ENCODE measurements at places on chromosomes 11 and 22. TPM values are rescaled to one million over a fixed set of nuclear protein-coding genes. Genes with fewer than 3 reads are reported as not detected.

GRCh38 chr11:66906061-66906733 is 49.3 kb downstream of the LRFN4 start:
- no peak overlapping the region for H3K4me3 ChIP-seq
- no peaks in the 10 kb centered on the region for H3K36me3 ChIP-seq
- no peak overlapping the region for H3K27ac ChIP-seq
- H3K27me3 ChIP-seq, result no peaks in the 10 kb centered on the region
- no peaks in the 10 kb centered on the region for H3K4me1 ChIP-seq

ADAMTS15 gene
- 2.1 TPM for total RNA-seq

RIMBP3C gene
- 0.83 TPM for total RNA-seq

GRCh38 chr22:44369293-44369661 is 56.5 kb upstream of the SHISAL1 start:
- H3K4me3 ChIP-seq, result no peak overlapping the region
- DNase-seq, result no peak
- H3K36me3 ChIP-seq, result no peaks in the 10 kb centered on the region

GRCh38 chr11:35487532-35488078 is 37.8 kb downstream of the PAMR1 start:
- H3K36me3 ChIP-seq, result no peaks in the 10 kb centered on the region
- H3K27me3 ChIP-seq, result no peaks in the 10 kb centered on the region
- no peaks in the 10 kb centered on the region for H3K4me1 ChIP-seq
- DNase-seq, result no peak
- H3K4me3 ChIP-seq, result no peak overlapping the region
- no peak overlapping the region for H3K27ac ChIP-seq

FGF4 gene
- not detected for total RNA-seq

DNA sequence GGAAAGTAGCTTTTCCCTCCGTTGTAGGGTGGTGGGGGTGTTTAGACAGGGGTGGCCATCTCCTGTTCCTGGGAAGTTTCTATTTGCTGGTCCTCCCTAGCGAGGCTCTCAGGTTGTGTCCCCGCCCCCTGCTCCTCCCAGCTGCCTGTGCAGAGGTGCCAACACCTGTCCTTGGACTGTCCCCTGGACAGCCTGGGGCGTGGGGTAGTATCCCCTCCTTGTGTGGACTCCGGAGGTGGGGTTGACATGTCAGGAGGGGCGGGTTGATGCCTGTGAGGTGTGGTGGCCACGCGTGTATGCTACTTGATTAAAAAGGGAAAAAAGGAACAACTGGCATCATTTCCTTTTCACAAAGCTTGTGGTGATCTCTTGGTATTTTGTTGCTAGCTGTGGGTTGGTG is 14.3 kb upstream of the RANBP1 start:
- no peaks in the 10 kb centered on the region for H3K4me1 ChIP-seq
- DNase-seq, result no peak
- peaks cover 88% of the 10 kb centered on the region for H3K36me3 ChIP-seq
- no peaks in the 10 kb centered on the region for H3K27me3 ChIP-seq

DNA sequence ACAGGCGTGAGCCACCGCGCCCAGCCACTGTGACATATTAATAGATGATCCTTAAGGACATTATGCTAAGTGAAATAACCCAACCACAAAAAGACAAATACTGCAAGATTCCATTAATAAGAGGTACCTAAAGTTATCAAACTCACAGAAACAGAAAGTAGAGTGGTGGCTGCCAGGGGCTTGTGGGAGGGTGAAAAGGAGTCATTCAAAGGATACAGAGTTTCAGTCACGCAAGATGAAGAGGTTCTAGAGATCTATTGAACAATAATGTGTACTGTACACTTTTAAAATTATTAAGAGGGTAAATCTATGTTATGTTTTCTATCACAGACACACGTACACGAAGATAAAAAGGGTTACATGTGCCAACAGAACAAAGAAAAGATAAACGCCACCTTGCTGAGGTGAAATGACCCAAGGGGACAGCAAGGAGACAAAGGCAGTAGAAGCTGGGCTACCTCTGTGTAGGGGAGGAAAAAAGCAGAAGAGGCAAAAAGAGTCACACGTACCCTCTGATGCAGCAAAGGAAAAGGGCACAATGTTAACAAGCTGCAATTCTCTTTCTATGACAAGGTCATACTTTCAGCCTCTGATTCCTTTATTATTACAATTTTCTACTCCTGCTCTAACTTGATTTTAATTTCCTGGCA is 65.3 kb downstream of the AMBRA1 start:
- DNase-seq, result no peak
- H3K4me1 ChIP-seq, result no peaks in the 10 kb centered on the region
- H3K4me3 ChIP-seq, result no peak overlapping the region
- no peak overlapping the region for H3K27ac ChIP-seq

DNA sequence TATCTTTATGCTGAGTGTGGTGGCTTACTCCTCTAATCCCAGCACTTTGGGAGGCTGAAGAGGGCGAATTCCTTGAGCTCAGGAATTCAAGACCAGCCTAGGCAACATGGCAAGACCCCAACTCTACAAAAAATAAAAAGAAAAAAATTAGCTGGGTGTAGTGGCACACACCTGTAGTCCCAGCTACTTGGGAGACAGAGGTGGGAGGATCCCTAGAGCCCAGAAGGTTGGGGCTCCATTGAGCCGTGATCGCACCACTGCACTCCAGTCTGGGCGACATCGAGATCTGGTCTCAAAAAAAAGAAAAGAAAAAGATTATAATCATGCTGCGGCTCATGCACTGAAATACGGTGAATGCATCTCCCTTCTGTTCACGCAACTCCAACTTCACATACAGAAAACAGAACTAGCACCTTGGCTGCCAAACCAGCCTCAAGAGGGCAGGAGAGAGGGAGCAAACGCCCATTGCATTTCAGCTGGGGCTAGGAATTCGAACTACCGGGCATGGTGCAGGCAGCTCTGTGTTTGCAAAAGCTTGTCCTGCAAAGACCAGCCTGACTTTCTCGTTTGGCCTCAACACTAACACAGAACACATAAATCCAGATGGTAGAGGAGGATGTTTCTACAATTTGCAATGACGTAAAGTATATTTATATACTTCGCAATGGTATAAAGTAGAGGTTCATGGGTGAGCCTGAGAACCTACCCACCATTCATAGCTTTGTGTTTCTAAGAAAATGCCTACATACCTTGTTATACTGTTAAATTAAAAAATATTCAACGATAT is 6.3 kb upstream of the SYNGR1 start:
- no peak overlapping the region for H3K4me3 ChIP-seq
- H3K27me3 ChIP-seq, result no peaks in the 10 kb centered on the region
- no peak overlapping the region for H3K27ac ChIP-seq
- H3K36me3 ChIP-seq, result no peaks in the 10 kb centered on the region

LGR4 gene
- total RNA-seq, result 115 TPM

MLC1 gene
- total RNA-seq, result not detected

- H3K4me1 ChIP-seq, result no peaks in the 10 kb centered on the region
- H3K36me3 ChIP-seq, result no peaks in the 10 kb centered on the region
- H3K27ac ChIP-seq, result no peak overlapping the region
- H3K4me3 ChIP-seq, result no peak overlapping the region
- no peak for DNase-seq
- no peaks in the 10 kb centered on the region for H3K27me3 ChIP-seq
These were observed 12.1 kb upstream of the FJX1 start for GRCh38 chr11:35606206-35606605.

GRCh38 chr11:7851391-7851790 is 54.6 kb upstream of the OR5P2 start:
- H3K27ac ChIP-seq, result no peak overlapping the region
- H3K36me3 ChIP-seq, result no peaks in the 10 kb centered on the region
- DNase-seq, result no peak
- H3K4me3 ChIP-seq, result no peak overlapping the region

PARVG gene
- total RNA-seq, result 33.0 TPM

- H3K27ac ChIP-seq, result no peak overlapping the region
- H3K27me3 ChIP-seq, result no peaks in the 10 kb centered on the region
- no peaks in the 10 kb centered on the region for H3K4me1 ChIP-seq
- H3K4me3 ChIP-seq, result no peak overlapping the region
- H3K36me3 ChIP-seq, result no peaks in the 10 kb centered on the region
- no peak for DNase-seq
These were observed 872.0 kb downstream of the BRD1 start for GRCh38 chr22:48955351-48956311.

DNA sequence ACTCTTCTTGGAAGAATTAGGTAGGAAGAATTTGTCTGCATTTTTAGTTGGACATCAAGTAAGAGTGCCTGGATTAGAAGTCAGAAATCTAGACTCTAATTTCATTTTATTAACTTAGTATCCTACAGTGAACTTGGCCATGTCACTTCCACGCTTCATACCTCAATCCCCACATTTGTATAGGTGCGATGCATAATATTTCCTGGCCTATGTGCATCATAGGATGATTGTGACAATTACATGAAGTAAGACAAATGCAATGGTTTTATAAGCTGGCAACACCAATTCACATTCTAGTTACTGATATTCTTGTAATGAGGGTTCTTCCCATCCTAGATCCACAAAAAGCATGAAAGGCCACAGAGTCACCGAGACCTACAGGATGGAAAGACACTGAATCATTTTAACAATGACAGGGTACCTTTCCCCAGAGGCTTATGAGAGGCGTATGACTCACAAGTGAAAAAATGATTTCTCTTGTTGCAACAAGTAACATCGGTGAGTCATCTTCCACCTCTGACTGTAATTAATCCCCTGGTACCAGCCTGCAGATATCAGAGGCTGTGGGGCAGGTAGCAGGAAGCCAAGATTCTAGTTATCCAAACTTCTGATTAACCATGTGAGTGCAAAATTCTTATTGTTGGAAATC is 56.0 kb upstream of the OR5AK2 start:
- H3K4me1 ChIP-seq, result no peaks in the 10 kb centered on the region
- no peak overlapping the region for H3K4me3 ChIP-seq
- no peak overlapping the region for H3K27ac ChIP-seq
- DNase-seq, result no peak
- H3K27me3 ChIP-seq, result no peaks in the 10 kb centered on the region

DNA sequence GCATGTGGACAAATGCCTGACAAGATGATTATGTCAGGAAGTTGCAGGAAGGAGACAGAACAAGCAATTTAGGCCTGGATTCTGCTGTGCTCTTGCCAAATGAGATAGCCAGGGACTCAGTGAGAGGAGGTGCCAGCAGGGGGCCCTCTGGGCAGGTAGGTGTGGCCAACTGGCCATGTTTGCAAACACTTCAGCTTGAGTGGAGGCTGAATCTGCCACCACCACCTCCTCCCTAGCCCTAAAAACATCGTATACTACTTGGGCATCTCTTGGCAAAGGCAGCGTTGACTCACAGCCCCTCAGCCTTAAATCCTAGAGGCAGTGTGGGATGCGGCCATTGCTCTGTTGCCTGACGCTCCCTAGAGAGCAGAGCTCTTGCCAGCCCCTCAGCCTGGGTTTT is 95.1 kb upstream of the PLET1 start:
- H3K27me3 ChIP-seq, result no peaks in the 10 kb centered on the region
- H3K4me1 ChIP-seq, result no peaks in the 10 kb centered on the region
- H3K36me3 ChIP-seq, result no peaks in the 10 kb centered on the region
- no peak for DNase-seq
- no peak overlapping the region for H3K4me3 ChIP-seq

- H3K4me1 ChIP-seq, result peaks cover 16% of the 10 kb centered on the region
- H3K27me3 ChIP-seq, result no peaks in the 10 kb centered on the region
- DNase-seq, result no peak
- no peak overlapping the region for H3K4me3 ChIP-seq
These were observed 32.7 kb downstream of the ARHGAP42 start for GRCh38 chr11:100719809-100720221.

P2RX3 gene
- not detected for total RNA-seq

HBG2 gene
- total RNA-seq, result not detected

- peak overlapping the region; percentile 89 for H3K27ac ChIP-seq
- H3K27me3 ChIP-seq, result no peaks in the 10 kb centered on the region
- H3K36me3 ChIP-seq, result no peaks in the 10 kb centered on the region
- H3K4me3 ChIP-seq, result peak overlapping the region; percentile 97
- DNase-seq, result no peak
These were observed 477 bp downstream of the DPAGT1 start for GRCh38 chr11:119100994-119101758.

SLC22A6 gene
- total RNA-seq, result not detected

- no peak for DNase-seq
- no peak overlapping the region for H3K27ac ChIP-seq
- no peaks in the 10 kb centered on the region for H3K36me3 ChIP-seq
- H3K27me3 ChIP-seq, result no peaks in the 10 kb centered on the region
- no peak overlapping the region for H3K4me3 ChIP-seq
These were observed 17.3 kb upstream of the SYT8 start for GRCh38 chr11:1817511-1817910.

A4GALT gene
- total RNA-seq, result 11.3 TPM

DNA sequence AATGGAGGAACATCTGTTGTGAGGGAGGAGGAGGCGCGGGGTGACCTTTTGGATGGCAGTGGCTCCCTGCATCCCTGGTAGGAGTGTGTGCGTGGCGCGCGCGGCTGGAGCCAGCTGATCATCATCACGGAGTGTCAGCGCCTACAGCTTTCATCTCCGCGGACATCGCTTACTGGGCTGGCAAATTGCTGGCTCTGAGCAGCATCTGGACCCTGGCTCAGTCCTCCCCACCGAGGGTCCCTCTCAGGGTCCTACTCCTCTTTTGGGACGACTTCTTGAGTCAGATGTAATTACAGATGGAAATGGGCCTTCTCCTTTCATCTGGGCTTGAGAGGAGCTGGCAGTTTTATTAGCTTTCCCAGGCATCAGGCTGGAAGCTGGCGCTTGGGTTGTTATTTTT is 85.3 kb downstream of the CACNA1I start:
- no peak overlapping the region for H3K27ac ChIP-seq
- H3K4me3 ChIP-seq, result no peak overlapping the region
- H3K27me3 ChIP-seq, result no peaks in the 10 kb centered on the region

- H3K4me3 ChIP-seq, result no peak overlapping the region
- H3K27me3 ChIP-seq, result no peaks in the 10 kb centered on the region
- DNase-seq, result no peak
- no peaks in the 10 kb centered on the region for H3K36me3 ChIP-seq
- no peak overlapping the region for H3K27ac ChIP-seq
- H3K4me1 ChIP-seq, result no peaks in the 10 kb centered on the region
These were observed 38.3 kb downstream of the TSPAN18 start for GRCh38 chr11:44765026-44765595.

- H3K27ac ChIP-seq, result no peak overlapping the region
- DNase-seq, result no peak
- no peak overlapping the region for H3K4me3 ChIP-seq
- no peaks in the 10 kb centered on the region for H3K4me1 ChIP-seq
- H3K27me3 ChIP-seq, result no peaks in the 10 kb centered on the region
These were observed 9.5 kb downstream of the YPEL1 start for GRCh38 chr22:21725956-21726649.

AAMDC gene
- total RNA-seq, result 14.8 TPM

- H3K4me3 ChIP-seq, result no peak overlapping the region
- no peaks in the 10 kb centered on the region for H3K36me3 ChIP-seq
- H3K4me1 ChIP-seq, result no peaks in the 10 kb centered on the region
- no peak for DNase-seq
- no peaks in the 10 kb centered on the region for H3K27me3 ChIP-seq
These were observed 282.5 kb downstream of the KCNA4 start for GRCh38 chr11:29734287-29734686.

GRCh38 chr11:30504468-30504867 is 81.7 kb downstream of the MPPED2 start:
- DNase-seq, result no peak
- no peaks in the 10 kb centered on the region for H3K27me3 ChIP-seq
- H3K27ac ChIP-seq, result no peak overlapping the region

- no peak for DNase-seq
- no peaks in the 10 kb centered on the region for H3K36me3 ChIP-seq
- H3K4me3 ChIP-seq, result no peak overlapping the region
- H3K4me1 ChIP-seq, result no peaks in the 10 kb centered on the region
These were observed 1778.0 kb downstream of the LRRC4C start for GRCh38 chr11:39681428-39681827.

GRCh38 chr11:122686111-122686510 is 30.6 kb downstream of the UBASH3B start:
- H3K27me3 ChIP-seq, result no peaks in the 10 kb centered on the region
- no peak overlapping the region for H3K27ac ChIP-seq
- no peak overlapping the region for H3K4me3 ChIP-seq
- no peaks in the 10 kb centered on the region for H3K36me3 ChIP-seq
- DNase-seq, result no peak

Data from Peyer's patch (tissue), 4 donors.